ENCODE measurements at places on chromosomes 6 and 20.

DNA sequence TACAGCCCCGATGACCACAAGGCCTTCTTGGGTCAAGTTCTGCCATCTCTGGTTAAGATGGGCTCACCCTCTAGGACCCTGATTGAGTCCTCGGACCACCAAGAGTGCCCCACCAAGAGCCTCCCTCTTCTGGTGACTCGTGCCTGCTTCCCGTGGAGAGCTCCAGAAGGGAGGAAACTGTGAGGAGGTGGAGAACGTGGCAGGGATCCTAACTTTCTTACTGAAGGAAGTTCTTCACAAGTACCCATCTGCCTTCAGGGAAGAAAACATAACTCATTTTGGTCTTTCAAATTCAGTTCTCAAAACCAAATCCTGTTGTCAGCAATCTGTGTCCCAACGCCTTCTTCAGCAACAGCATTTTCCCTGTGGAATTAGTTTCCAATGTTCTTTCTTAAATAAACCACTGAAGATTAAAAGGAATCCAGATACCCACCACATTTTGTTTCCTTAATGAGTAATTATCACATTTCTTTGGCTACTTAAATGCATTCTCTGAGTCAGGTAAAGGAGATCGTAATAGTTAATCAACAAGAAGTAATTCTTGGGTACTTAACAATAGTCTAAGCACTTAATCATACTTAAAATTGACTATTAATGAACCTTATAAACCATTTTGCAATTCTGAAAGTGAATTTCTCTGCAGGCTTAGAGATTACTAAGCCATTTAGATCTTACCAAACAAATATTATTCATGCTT, 185.8 kb upstream of the SGK1 start:
- DNase-seq, result no peak

- DNase-seq, result no peak
Measured at GRCh38 chr20:35508493-35509218, 20.8 kb downstream of the C20orf173 start.

DNA sequence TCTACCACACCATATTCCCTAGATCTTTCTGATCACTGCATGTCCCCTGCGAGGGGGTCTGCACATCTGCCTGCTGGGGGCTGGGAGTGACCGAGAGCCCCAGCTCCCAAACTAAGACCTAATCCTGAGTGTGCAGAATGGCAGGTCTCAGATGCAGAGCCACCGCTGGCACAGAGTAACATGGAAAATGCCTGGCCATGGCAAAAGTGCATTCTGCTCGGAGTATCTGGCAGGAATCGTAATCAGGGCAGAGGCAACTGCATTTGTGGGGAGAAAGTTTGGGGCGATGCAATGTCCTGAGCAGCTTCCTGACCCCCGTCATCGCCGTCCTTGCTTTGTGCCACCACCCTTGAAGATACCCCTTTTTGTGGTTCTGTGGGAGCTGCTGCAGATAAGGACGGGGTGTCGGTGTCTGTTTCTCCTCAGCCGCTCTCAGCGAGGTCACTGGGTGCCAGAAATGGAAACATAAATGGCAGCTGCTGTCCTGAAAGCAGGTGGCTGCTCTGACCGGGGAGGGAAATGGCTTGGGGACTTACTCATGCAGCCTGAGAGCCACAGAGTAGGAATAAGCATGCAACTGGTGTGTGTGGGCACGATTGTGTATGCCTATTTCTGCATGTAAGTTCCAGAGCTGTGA, 157.9 kb downstream of the LY86 start:
- no peak for DNase-seq

GRCh38 chr20:19964289-19965265, 52.6 kb upstream of the NAA20 start:
- DNase-seq, result no peak

DNA sequence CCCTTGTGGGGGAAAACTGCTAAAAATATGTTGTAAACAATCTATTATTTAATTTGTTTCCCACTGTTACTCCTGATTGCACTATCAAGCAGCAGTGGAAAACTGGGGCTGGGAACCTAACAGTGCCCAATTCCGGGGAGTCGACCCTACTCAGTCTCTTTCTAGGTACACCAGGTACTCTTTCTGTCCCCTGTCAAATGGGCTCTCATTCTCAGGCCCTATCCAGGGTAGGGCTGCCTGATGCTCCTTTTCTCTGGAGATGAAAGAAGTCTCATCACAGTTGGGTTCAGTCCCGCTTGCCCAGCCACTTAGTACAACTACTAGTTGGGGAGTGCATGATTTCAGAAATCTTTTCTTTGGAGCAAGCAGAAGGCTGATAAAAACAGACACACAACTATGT, 52.0 kb downstream of the HS3ST5 start:
- no peak for DNase-seq

GRCh38 chr6:23111984-23112383, 542.6 kb downstream of the HDGFL1 start:
- no peak for DNase-seq
